ENCODE measurements at places on chromosomes 13 and 19. TPM values are rescaled to one million over a fixed set of nuclear protein-coding genes. Genes with fewer than 3 reads are reported as not detected.

GRCh38 chr13:47310401-47310800 lies 413.5 kb upstream of the HTR2A start:
- peak; percentile 45 for DNase-seq

DNA sequence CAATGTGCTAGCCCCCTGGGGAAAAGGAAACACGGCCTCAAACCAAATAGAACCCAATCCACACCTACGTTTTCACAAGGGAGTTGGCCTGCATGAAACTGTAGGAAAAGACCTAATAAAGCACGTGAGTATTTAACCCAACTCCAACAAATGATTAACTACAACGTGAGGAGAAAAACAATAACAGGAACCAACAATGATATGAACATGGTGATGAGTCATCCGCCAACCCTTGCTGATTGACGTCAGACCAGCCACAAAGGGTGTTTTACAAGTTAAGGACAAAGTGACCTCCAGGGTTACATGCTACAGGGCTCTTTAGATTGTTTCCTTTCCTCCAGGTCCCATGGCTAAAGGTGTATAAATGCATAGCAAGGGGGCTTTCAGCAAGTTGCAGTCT lies 460.5 kb downstream of the COG6 start:
- DNase-seq, result peak; percentile 84

Gene KLK3
- not detected for total RNA-seq

DNA sequence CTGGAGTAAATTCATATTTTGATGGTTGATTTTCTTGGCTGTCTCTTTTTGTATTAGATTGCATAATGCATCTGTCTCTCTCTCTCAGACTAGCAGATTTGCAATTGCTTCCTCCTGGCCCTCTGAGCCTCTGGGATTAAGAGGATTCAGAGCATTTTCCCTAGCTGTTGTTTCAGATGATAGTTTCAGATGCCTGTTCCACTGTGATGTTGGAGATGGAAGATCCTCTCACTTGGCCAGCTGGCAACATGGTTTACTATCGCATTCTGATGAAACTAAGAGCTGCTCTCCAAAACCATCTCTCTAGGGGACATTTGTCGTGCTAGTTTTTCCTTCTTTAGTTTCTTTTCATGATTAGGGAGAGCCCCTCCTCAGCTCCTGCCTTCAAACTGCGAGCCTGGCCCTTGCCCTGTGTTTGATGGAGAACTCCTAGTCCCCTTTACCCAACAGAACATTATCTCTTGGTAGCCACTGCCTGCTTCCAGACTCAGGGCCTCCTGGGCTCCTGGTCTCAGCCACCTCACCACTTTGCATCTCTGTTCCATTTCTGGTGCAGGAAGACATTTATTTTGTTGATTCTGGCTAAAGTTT lies 244.6 kb downstream of the B3GLCT start:
- no peak for DNase-seq

Gene KCNC3
- total RNA-seq, result 7.1 TPM

DNA sequence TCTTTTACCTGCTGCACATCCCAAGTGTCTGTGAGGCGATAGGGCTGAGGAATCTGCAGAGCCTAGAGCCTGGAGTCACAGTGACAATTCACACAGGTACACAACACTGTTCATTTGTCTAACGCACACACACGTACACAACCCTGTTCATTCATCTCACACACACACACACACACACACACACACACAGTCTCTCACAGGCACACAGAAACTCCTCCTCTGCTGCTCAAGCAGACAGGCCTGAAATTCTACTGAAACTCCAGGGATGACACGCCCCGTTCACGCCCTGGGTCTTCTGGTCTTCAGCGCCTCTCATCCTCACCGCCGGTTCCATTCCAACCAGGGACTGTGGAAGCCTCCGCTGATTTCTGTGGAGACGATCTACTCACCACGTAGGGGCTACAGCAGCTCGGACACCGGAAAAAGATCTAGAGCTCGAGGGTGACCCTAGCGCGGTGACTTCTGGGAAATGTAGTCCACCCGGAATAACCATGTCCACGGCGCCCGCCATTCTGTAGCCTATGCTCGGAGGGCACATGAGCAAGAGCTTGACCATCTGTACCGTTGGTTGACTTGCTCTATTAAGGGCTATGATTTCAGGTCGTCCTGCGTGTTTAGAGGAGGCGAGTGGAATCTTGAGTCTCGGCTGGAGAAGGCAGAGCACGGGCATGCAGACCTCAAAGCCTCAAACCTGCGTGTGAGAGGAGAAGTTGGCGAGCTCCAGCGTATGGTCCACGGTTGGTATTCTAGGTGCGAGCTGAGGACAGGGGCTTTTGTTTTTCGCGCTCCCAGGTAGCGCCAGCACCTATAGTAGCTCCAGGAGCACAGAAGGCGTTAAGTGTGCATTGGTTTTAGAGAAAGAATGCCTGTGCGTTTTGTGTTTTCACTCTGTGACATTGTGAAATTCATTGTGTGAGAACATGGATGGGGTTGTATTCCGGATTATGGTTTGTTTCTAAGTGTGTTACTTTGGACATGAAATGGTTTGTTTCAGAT lies 33.4 kb downstream of the ZNF45 start:
- no peak for DNase-seq

- DNase-seq, result no peak
These were observed 480.1 kb upstream of the SLC10A2 start for GRCh38 chr13:103546271-103546670.

Gene CRX
- not detected for total RNA-seq

Gene ITM2B
- 175 TPM for total RNA-seq

- DNase-seq, result no peak
These were observed 25.2 kb downstream of the MARK4 start for GRCh38 chr19:45276284-45276687.

GRCh38 chr13:51043310-51043709 lies 67.8 kb downstream of the C13orf42 start:
- no peak for DNase-seq

DNA sequence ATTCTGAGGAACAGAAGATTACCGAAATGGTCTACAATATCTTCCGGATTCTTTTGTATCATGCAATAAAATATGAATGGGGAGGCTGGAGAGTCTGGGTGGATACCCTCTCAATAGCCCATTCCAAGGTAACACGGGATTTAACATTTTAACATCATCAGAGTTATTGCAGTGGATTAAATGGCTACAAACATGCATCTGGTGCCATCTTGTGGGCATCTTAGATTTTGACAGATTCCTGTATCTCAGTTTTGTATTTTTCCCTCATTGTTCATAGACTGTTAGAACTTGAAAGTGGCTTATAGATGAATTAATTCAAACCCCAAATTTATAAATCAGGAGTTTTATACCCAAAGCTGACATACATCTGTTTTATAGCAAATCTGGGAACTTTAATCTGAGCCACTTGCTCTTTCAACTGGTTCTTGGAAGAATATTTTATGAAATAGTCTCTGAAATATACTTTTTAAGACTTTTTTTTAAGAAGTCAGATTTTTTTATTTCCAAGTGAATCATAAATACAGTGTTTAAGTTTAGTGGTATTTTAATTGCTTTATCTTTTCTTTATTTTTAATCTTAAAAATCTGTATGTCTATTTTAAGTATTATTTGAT lies 215.2 kb downstream of the NBEA start:
- DNase-seq, result peak; percentile 94

- DNase-seq, result no peak
These were observed 7.8 kb upstream of the SELENOV start for GRCh38 chr19:39506944-39507714.

Gene SIGLEC14
- total RNA-seq, result not detected

Gene JAK3
- 0.31 TPM for total RNA-seq

DNA sequence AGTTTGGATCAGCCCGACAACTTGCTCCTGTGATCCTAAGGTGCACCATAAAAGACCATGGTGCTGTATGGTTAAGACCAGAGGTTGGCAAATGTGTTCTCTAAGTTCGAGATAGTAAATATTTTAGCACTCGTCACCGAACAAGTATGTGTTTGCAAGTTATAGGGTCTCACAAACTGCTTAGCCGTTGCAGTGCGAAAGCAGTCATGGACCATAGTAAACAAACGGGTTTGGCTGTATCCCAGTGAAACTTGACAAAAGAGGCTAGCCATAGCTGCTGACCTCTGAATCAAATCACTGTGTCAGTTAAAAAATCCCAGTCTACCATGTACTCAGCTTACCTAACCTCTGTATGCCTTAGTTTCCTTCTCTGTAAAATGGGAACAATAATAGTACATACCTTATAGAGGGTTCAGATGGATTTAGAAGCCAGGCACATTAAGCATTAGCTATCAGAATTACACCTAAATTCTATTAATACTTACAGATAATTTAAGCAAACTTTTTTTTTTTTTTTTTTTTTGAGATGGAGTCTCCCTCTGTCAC lies 72.1 kb downstream of the IPO5 start:
- DNase-seq, result no peak

DNA sequence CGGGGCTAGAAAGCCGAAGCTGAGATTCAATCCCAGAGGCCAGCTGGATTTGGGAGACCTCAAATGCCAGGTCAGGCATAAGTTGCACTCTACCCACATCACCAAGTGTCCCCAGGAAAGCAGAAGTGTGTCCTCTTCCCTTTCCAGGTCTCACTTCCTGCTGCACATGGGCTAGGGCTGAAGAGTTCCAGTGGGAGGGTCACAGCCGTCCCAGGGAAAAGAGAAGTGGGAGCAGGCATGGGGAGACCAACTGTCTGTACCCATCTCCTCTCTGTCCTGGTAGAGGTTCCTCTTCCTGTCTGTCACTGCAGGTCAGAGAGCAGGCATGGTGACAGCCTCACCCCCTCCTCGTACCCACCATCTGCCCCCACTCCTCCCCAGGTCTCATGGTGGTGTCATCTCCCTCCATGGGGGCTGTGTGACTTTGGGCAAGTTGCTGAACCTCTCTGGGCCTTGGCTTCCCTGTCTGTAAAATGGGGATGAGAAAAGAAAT lies 14.8 kb downstream of the AXL start:
- DNase-seq, result no peak

DNA sequence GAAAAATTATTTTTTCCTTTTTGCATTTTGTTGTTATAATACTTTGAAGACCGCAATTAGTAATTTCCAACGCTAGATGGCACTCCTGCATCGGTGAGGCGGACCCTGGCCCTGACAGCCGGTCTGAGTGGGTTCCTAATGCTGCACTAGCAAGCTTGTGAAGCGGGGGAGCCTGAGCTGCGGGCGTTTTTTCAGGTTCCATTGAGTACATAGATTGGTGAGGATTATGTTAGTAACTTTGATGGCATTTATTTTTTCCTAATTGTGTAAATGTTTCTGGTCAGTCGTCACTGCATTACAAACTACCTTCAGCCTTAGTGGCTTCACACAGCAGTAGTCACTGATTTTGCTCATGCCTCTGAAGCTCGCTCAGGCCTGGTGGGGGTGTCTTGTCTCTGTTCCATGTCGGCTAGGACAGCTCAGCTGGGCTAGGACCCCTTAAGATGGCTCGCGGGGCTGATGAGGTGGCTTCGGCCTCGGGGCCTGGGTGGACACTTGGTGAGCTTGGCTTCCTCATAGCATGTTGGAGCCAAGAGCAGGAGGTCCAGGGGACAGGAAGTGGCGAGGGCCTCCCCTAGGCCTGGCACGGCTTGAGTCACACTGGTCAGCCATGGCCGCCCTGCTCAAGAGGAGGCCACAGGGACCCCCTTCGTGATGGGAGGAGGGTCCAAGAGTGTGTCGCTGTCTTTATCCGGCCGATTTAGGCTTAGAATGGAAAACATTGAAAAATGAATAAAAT lies 25.0 kb downstream of the ERCC5 start:
- peak; percentile 82 for DNase-seq

DNA sequence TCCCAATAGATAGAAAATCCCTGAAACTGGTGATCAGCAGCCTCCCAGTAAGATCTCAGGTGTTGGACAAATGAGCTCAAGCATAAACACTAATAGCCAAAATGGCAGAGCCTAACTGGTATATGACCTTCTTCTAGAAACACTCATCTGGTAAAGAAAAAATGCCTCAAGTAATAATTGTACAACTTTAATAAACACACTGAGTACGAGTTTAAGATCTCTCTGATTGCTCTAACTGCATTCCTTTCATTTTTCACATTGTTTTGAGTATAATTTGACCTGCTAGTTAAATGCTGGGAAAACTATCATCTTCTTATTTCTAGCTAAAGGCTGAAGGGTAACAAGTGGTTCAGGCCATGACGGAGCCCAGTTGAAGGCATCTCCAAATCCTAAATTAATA lies 2009.5 kb upstream of the PCDH20 start:
- DNase-seq, result no peak

Gene PODNL1
- total RNA-seq, result 0.34 TPM

GRCh38 chr19:18603958-18604819 lies 2.4 kb downstream of the CRLF1 start:
- DNase-seq, result no peak

GRCh38 chr13:59409211-59409610 lies 754.5 kb downstream of the DIAPH3 start:
- DNase-seq, result no peak

Gene ZNF135
- total RNA-seq, result not detected

- DNase-seq, result peak; percentile 93
These were observed 210.9 kb downstream of the RGCC start for GRCh38 chr13:41668130-41668757.

Gene MBD3L3
- not detected for total RNA-seq

GRCh38 chr13:110092831-110093247 lies 214.1 kb downstream of the COL4A1 start:
- DNase-seq, result no peak

- DNase-seq, result no peak
These were observed 42.9 kb upstream of the KLF2 start for GRCh38 chr19:16281743-16282142.

- DNase-seq, result no peak
These were observed 747 bp upstream of the MARK4 start for GRCh38 chr19:45250216-45250831.

DNA sequence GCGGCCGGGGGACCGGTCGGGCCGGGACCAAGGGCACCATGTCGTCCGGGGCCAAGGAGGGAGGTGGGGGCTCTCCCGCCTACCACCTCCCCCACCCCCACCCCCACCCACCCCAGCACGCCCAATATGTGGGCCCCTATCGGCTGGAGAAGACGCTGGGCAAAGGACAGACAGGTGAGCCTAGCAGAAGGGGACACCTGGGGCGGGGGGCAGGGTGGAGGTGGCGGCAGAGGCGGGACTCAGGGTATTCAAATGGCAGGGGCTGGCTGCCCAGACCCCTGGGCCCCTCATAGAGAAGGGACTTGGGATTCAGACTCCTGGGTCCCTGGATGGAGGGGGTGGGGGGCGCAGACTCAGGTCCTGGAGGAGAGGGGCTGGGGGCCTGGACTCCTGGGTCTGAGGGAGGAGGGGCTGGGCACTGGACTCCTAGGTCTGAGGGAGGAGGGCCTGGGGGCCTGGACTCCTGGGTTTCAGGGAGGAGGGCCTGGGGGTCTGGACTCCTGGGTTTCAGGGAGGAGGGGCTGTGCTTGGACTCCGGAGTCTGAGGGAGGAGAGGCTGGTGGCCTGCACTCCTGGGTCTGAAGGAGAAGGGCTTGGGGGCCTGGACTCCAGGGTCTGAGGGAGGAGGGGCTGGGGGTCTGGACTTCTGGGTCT lies 735 bp downstream of the BRSK1 start:
- DNase-seq, result no peak

Gene CEACAM16
- not detected for total RNA-seq

GRCh38 chr13:112943309-112944125 lies 25.5 kb upstream of the MCF2L start:
- DNase-seq, result peak; percentile 52

- no peak for DNase-seq
These were observed 13.7 kb upstream of the ZNF888 start for GRCh38 chr19:52936954-52937325.

All from HT-29 (cell line).